Left lobe of liver (tissue), 2 donors: ENCODE measurements at places on chromosomes 3 and 15.

DNA sequence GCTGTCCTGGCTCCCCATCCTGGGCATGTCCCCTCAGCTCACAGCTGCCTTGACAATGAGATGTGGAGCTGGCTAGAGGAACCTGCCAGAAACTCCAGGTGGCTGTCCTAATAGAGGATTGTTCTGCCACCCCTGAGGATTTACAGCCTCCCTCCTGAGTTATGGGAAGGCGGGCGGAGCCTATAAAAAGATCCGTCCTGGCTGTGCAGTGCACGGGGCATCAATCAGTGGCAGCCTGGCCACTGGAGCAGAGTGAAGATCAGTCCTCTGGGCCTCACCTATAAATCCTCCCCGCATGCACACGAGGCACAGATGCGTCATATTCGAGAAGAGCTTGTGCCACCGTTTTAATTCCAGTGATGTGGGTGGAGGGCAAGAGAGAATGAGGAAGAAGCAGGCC, 90.0 kb downstream of the MEGF11 start:
- DNase-seq: no peak

GRCh38 chr15:85614059-85614458, 180.7 kb downstream of the KLHL25 start:
- DNase-seq: no peak

GRCh38 chr3:149234671-149235245, 13.1 kb upstream of the CP start:
- no peak for DNase-seq

- DNase-seq: no peak
These were observed 25.0 kb downstream of the MEX3B start for GRCh38 chr15:82020625-82021394.

GRCh38 chr15:70063261-70063925, 34.3 kb downstream of the TLE3 start:
- DNase-seq: no peak

- no peak for DNase-seq
These were observed 174.6 kb downstream of the ABHD5 start for GRCh38 chr3:43865351-43865750.

DNA sequence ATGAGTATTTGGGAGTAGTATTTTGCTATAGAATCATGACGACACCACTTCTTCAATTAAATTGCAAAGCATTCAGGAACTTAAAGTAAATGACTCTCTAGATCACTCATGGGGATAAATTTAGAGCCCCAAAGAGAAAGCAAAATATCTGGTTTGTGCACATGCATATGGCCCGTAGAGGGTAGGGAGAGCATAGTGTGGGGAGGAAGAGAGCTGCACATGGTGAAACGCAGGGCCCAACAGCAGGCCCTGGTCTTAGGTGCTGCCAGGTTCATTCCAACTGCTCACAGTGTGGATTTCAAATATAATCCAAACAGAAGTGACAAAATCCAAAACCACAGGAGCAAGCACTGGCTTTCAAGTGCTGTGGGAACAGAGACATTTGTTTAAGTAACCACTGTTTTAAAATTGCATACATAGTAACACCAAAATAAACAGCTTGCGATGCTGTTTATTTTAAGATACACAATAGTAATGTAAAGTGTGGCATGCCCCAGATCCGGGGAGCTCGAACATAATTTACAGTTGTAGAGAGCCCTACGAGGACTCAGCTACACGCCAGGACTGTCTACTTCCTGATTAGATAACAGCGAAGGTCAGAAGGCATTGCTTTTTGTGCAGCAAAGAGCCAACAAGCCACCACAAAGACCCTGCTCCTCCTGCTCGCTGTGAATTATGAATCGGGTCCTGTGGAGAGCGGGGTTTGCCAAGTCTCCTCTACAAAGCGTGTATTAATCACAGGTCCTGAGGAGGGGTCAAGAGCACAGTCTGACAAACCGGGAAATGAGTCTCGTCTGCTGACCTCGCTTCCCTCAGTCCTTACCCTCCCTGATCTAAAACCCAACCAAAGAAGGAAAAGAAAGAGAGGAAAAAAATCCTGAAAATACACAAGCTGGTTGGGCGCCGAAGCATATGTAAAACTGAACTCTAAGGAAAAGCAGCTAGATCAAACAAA, 80.6 kb downstream of the MEIS2 start:
- no peak for DNase-seq

- DNase-seq: no peak
These were observed 59.0 kb downstream of the FAM174B start for GRCh38 chr15:92596623-92597022.

GRCh38 chr15:89385596-89386331, 51.1 kb upstream of the POLG start:
- DNase-seq: no peak

- DNase-seq: no peak
These were observed 28.5 kb upstream of the PDE8A start for GRCh38 chr15:84953136-84953535.

- no peak for DNase-seq
These were observed 1.8 kb downstream of the ITIH1 start for GRCh38 chr3:52779011-52779836.

- DNase-seq: peak; percentile 80
These were observed 37.3 kb downstream of the ATP2B2 start for GRCh38 chr3:10467904-10468612.

DNA sequence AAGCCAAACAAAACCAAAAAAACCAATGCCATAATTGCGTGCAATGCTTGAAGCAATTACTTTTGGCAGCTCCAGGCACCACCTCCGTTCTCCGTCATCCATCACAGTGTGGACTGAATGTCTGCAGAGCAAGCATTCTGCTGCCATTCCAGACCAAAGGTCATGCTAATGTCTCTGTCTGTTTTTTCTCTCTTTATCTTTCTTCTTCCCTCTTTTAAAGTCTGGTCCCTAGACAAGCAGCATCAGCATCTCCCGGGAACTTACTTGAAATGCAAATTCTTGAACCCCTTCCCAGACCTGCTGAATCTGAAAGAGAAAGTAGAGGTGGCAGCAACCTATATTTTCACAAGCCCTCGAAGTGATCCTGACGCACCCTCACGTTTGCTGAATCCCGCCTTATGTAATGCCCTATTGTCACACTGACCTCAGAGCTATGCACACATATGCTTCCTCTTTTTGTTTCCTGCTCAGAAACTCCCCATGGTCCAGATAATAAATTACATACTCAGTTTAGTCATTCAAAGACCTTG, 297.3 kb upstream of the PROK2 start:
- no peak for DNase-seq

- no peak for DNase-seq
These were observed 345.6 kb upstream of the TGFBR2 start for GRCh38 chr3:30260762-30261161.

- no peak for DNase-seq
These were observed 72.5 kb downstream of the FOXP1 start for GRCh38 chr3:71511037-71511436.

DNA sequence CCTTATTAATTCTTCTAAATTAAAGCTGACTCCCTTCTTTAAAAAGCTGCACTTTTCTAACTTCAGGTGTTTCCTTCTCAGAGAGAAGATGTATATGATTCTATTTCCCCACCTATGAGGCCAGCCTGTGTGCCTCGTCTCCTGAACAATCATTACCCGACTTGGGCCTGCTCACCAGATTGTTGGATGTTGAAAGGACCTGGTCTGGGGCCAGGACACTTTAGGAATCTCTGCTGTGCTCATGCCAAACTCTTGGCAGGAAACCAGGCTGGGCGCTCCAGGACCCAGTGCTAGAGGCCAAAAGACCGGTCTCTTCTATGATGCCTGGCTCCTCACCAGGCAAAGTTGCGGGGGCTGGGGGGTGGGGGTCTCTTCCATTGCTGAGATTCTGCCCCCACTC, 16.9 kb upstream of the LRRC31 start:
- DNase-seq: peak; percentile 95

- DNase-seq: no peak
These were observed 137.7 kb downstream of the TBC1D2B start for GRCh38 chr15:77939851-77940250.

DNA sequence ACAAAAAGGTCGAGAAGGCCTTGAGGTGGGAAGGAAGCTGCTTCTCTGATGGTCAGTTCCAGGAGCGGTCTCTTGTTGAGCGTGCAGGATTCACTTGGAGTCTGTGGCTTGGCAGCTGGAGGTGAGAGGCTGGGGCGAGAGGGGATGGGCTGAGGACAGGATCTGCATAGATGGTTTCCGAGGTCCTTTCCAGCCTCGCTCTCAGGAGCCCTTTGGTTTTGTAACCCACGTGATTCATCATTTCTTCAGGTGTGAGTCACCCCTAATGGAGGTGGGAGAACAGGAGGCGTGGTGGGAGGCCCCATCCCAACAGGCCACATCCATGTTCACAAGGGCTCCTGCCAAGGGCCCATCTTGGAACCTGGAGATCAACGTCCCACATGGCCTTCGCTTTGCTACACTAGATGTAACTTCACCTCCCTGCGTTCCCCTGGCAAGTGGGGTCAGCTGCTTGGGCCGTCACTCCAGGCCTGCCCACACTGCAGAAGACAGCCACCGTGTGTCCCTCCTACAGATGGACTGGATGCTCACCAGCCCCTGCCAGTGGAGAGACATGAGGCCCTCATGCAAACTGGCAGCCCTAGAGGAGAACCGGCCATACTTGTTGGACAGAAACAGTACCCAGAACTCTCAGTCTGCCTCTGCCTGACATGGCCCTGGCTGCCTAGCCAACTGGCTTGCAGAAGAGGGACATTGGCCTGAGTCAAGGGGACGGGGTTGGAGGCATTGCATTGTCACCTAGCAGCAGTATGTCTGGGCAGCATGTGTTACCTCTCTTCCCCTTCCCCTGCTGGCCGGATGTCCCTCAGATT, 1.6 kb upstream of the PCSK6 start:
- DNase-seq: peak; percentile 47

- DNase-seq: no peak
These were observed 21.8 kb upstream of the ATP13A5 start for GRCh38 chr3:193400304-193400703.

GRCh38 chr3:110391640-110392395, 679.8 kb upstream of the NECTIN3 start:
- DNase-seq: no peak

GRCh38 chr15:58458076-58458475, 26.3 kb downstream of the LIPC start:
- no peak for DNase-seq

- no peak for DNase-seq
These were observed 221.9 kb upstream of the LRIG1 start for GRCh38 chr3:66722675-66723074.

DNA sequence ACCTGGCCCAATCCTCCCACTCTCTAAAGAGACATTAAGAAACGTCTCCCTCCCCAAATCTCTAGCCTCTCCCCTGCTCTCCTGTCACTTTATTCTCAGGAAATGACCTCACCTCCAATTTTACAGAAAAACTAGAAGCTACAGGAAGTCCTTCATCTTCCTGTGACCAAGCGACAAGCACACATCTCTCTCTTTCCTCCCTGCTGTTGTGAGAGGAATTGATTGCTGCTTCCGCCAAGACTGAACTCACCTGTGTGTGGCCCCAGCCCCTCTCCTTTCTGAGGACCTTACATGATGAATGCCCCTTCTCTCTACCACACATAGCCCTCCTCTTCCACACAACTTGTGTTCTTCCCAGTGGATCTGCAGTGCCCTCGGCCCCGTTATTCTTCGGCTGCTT, 18.2 kb downstream of the DNAJB8 start:
- no peak for DNase-seq

DNA sequence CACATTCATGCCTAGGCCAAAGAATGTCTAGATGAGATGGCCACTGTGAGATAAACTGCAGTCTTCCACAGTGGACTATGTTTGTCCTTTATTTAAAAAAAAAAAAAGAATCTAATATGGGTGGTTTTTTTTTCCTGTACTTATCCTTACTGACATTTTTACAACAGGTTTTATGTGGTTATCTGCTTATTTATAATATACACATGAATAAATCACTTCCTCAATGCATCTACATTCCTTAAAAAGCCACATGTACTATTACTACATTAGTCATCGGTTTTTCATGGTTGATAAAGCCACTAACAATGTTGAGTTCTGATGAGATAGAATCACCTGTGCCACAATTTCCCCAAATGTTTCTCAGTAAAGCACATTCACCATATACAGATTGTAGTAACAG, 341.3 kb upstream of the THBS1 start:
- DNase-seq: no peak

DNA sequence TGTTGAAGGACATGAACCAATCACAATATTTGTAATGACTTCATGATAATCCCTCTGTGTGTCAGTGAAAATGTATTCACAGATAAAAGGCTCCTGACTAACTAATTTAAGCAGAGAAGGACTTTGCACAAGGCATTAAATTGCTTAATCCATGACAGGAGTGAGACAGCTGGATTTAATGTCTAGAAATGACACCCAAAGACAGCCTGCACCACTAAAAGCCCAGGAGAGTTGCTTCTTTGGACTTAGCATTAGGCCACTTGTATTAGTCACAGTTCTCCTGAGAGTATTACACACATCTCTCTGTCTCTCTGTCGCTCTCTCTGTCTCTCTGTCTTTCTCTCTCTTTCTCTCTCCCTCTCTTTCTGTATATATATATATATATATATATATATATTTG, 180.4 kb downstream of the GOLGA8K start:
- no peak for DNase-seq

- DNase-seq: no peak
These were observed 283.3 kb upstream of the RGMA start for GRCh38 chr15:93372208-93372864.

DNA sequence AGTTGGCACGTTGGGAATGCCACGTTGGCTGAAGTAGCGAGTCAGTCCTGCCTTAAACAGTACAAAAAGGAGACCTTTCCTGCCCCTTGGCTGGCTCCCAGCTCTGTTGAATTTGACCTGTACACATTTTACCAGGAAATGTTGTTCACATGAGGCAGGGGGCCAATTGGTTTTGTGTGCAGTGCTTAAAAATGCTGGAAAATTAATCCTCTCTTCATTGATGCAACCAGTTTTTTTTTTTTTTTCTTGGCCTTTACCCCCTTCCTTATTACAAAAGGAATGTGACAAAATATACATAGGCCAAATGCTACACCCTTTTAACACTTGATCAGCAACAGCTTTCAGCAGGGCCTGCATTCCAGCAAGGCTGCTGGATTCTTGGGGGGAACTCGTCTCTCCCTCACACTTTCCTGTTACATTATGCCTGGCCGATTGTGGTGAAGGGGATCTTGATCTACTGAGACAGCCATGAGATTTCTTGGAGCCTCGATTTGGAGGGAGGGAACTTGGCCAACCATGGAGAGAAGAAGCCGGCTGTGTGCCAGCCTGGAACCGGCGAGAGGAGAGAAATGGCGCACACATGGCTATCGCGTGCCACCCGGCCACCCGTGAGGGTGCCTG, 93.1 kb downstream of the DNASE1L3 start:
- peak; percentile 95 for DNase-seq

- DNase-seq: no peak
These were observed 15.1 kb upstream of the STAB1 start for GRCh38 chr3:52479877-52480575.
